ENCODE measurements at places on chromosomes 4 and X. TPM values are rescaled to one million over a fixed set of nuclear protein-coding genes. Genes with fewer than 3 reads are reported as not detected.

GRCh38 chr4:143035661-143036060, 149.1 kb upstream of the USP38 start:
- no peak for DNase-seq
- H3K4me1 ChIP-seq: no peaks in the 10 kb centered on the region
- H3K4me3 ChIP-seq: no peak overlapping the region
- no peak overlapping the region for H3K27ac ChIP-seq
- no peaks in the 10 kb centered on the region for H3K36me3 ChIP-seq

The CCKAR gene
- total RNA-seq: not detected

DNA sequence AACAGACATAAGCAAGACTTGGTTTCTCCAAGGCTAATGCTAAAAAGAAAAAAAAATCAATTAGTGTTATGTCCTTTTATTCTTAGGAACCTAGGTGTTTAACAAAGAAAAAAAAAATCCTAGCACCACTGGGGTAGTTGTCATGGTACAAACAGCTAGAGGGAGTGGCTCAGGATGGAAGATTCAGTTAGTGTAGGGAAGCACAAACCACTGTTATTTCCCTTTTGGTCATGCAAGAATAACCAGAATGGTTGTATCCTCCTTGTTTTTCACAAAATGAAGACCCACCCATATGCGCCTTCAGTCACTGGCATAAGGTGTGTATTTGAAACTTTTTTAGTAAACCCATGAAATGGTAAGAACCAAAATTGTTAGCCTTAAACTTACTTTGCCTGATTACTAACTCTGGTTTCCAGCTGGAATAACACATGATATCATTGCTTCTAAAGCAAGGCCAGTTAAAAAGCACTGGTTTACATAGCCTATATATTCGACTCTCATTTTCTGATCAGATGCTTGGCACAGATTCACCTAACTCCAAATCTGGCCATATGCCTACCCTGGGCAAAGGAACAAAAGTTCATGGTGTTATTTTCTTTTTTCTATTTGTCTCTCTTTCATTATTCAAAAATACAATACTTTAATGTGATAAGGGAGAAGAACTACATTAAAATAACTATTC, 132.6 kb downstream of the SCFD2 start:
- H3K4me3 ChIP-seq: no peak overlapping the region
- no peaks in the 10 kb centered on the region for H3K27me3 ChIP-seq
- H3K27ac ChIP-seq: no peak overlapping the region
- H3K36me3 ChIP-seq: peaks cover 21% of the 10 kb centered on the region

The ART3 gene
- total RNA-seq: not detected

The TRAPPC2 gene
- total RNA-seq: 9.6 TPM

Measured in activated naive CD4-positive, alpha-beta T cell treated with anti-CD3 and anti-CD28 coated beads for 36 hours (primary cell).